NCI-H524 (cell line): ENCODE measurements at places on chromosomes 2 and 18.
A peak's percentile ranks its signal among the peaks of the same experiment; 100 is the strongest.

DNA sequence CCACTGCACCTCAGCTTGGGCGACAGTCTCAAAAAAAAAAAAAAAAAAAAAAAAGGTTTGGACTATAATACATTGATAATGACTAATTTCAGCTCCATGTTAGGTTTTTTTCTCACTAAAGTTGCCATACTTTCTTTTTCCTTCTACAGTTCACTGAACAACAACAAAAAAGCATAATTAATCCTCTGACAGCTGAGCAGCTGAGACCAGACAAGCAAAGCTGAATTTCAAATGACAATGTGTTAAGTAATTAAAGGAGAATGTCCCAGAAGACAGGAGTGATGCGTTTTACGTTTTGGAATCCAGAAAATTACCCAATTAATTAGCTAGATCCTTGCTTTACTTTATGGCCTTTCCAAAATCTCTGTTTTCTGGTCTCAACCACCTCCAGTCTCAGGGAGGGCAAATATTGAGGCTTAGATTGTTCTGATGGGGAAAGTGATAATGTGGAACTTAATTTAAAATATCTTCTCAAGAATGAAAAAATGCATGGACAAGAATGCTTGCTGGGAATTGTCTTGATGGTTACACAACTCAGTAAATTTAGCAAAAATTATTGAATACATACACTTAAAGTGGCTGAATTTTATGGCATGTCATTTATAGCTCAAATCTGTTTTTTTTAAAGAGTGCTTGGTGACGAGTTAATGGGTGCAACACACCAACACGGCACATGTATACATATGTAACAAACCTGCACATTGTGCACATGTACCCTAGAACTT lies 17.4 kb upstream of the RMDN2 start:
- DNase-seq = no peak

GRCh38 chr2:24539258-24539657 lies 48.2 kb downstream of the NCOA1 start:
- DNase-seq = no peak

DNA sequence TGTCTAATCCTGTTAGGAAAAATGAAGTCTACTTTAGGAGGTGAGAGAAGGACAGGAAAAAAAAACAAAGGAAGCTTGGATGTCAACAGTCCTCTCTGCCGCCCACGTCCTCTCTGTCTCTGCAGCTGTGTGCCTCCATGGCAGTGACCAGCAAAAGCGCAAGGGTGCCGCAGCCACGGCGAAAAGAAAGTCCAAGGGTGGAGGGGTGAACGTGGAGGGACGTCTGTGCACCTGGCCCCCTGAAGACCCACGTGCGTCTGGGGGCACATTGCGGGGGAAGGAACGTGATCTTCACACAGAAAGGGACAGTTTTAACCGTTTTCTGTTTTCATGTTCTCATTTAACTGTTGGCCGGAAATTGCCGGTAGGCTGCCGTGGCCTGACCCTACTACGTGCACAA lies 152.7 kb downstream of the MBP start:
- no peak for DNase-seq

GRCh38 chr18:48814490-48815178 lies 136.1 kb downstream of the SMAD7 start:
- no peak for DNase-seq

- DNase-seq = no peak
These were observed 150.8 kb downstream of the NCKAP5 start for GRCh38 chr2:133417415-133417814.

- DNase-seq = no peak
These were observed 163.3 kb downstream of the METTL4 start for GRCh38 chr18:2407961-2408360.

- no peak for DNase-seq
These were observed 50.9 kb upstream of the PLB1 start for GRCh38 chr2:28444956-28445355.

- peak; percentile 95 for DNase-seq
These were observed 49.5 kb upstream of the ACAA2 start for GRCh38 chr18:49862656-49863385.

DNA sequence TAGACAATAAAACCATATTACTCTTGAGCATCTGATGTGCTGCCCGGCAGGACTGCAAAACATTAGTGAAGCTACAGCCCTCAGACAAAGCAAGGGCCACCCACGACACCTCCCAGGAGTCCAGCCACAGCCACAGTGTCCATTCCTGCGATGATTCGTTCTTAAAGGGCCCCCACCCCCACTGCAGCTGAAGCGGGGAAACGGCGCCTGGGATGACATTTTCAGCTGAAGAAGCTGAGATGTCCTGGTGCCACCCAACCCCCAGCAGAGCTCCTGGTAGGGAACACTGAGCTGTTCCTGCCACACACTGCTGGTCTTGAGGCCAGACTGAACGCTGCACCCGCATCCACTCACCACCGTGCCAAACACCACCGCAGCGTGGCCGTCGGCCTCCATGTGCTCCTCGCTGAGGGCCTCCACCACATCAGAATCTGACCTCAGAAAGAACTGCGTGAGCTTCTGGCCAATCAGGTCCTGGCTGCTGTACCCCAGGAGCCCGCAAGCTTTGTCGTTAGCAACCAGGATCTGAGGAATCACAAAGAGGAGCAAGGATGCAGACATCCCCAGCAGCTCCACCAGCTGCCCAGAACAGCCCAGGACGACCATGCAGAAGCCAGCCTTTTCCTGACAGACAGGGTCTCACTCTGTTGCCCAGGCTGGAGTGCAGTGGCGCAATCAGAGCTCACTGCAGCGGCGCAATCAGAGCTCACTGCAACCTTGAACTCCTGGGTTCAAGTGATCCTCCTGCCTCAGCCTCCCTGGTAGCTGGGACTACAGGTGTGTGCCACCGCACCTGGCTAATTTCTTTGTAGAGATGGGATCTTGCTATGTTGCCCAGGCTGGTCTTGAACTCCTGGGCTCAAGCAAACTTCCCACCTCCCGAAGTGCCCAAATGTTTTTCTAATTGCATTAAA lies 9.5 kb downstream of the PASK start:
- no peak for DNase-seq

DNA sequence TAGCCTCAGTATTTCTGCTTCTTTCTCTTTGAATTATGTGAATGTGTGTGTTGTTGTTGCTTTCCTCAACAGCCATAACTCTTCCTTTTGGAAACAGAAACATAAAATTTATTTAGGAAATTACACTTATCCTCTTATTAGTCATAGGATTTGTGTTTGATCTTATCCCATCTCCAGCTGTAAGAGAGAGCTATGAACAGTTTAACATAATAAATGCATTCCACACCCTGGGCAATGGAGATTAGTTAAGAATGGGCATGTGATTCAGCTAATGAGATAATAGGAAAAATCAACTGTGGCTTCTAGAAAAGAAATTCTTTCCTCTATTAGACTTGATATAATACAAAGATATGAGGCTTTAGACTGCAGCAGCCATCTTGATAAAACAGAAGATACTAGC lies 55.0 kb downstream of the SCN7A start:
- DNase-seq = no peak

DNA sequence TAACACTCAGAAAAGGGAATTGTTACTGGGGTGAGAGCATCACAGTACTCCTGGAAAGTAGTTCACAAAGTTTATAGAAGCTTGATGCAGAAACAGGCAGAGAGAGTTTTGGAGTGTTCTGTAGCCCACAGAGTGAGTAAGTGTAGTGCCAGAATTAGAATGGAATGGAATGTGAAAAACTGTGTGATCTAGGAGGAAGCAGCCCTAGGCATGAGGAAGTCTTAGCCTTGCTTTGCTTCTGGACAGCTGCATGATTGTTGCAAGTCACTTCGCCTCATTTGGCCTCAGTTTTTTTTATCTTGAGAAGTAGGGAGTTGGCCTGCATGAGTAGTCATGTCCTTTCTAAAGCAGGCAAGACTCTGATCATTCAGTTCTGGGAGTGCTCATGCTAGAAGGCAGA lies 10.9 kb downstream of the SERPINB12 start:
- no peak for DNase-seq

- DNase-seq = no peak
These were observed 22.3 kb upstream of the ST3GAL5 start for GRCh38 chr2:85911097-85911496.

DNA sequence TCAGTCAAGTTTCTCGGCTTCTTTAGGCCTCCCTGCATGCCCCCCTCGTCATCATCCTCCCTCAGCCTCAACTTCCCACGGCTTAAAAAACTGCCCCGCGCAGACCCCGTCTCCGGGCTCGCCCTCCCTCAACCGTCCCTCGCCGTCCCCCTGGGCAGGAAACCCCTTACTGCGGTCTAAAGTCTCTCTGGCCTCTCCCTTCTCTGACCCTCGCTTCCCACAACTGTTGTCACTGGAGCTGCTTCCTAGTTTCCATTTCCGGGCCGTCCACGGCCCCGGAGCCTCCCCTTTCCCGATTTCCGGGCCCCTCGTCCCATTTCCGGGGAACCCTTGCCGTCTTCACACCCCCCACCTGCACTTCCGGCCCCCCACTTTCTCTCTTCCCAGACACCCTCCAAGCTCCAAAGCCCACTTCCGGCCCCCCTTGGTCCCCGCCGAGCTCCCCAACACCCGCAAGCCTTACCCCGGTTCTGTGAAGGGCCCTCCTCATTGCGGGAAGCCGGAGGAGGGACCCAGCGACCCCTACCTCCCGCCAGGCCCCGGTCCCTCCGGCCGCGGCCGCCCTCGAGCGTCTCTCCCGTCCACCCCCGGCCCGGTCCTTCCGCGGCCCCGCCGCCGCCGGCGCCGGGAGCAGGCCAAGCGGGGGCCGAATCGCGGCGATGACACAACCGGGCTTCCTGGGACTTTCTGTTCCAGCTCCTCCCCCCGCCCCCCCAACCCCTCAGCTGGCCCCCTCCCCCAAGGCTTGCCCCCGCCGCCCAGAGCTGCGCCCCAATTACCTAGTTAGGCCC lies 513 bp downstream of the TRIP12 start:
- peak; percentile 65 for DNase-seq

GRCh38 chr2:234375176-234375880 lies 121.6 kb downstream of the ARL4C start:
- no peak for DNase-seq

- no peak for DNase-seq
These were observed 253.8 kb downstream of the FBXO15 start for GRCh38 chr18:73893880-73894279.

GRCh38 chr2:393711-394696 lies 106.1 kb upstream of the ALKAL2 start:
- DNase-seq = no peak

DNA sequence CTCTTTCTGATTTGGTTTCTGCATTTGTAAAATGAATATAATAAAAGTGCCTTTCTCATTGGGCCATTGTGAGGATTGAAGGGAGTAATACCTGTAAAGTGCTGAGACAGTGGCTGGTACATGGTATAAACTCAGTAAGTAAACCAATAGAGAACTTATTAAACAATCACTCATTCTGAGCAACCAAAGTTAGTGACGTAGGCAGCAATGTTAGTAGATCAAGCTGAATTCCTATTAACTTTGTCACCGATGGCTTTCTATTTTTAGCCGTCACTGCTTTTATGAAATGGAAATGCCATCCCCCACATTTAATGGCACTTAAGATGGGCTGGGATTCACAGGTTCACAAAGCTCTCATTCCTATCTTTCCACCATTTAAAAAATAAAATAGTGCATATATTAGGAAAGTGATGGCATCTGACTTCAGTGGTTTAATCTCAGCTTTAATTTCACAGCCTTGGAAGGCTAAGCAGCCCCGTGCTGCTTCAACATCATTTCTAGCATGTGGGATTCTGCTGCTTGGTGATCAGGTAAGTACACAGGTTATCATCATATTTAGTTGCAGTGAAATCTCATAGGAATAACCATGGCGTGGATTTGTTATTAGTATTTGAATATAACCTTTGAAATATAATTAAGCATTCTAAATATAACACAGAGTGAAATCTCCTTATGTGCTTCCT lies 17.6 kb upstream of the PPP4R1 start:
- DNase-seq = no peak

DNA sequence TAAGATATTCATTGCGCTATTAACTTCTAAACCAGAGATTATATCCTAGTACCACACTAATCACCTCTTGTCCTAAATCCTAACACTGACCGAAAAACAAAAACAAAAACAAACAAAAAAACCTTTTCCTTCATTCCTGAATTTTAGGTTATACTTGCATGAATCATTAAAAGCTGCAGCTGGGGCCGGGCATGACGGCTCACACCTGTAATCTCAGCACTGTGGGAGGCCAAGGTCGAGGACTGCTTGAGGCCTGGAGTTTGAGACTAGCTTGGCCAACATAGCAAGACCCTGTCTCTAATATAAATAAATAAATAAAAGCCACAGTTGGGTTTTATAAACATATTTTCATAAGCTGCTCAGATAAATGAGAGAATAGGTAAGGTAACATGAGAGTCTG lies 60.0 kb downstream of the GDF7 start:
- DNase-seq = no peak

GRCh38 chr2:226791487-226792081 lies 8.0 kb downstream of the IRS1 start:
- peak; percentile 52 for DNase-seq

- DNase-seq = no peak
These were observed 170.1 kb downstream of the FHOD3 start for GRCh38 chr18:36467614-36468013.

DNA sequence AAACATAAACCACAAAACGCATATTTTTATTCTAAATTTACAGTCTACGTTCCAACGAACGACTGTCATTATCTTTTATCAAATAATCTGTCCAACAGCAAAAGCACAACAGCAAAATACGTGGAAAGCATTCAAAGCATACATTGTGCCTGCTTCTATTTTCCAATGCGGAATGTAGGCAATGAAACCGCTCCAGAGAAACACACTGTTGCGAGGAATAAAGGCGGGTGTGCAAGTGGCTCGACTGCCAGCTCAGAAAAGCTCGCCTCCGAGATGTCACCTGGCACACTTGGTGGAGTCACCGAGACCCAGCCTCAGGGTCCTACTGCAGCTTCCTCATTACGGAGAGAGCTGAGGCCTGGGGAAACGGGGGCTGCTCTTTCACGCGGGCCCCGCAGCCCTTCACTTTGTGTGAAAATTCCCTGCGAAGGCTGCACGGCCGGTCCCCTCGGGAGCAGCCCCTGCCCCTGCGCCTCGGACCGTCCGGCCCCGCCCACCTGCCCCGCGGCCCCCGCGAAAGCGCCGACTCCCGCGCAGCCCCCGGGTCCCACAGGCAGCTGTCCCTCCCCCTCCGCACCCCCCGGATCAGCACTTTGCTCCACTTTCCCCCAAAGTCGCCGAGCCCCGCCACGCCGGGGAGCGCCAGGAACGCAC lies 752 bp downstream of the MGAT4A start:
- DNase-seq = peak; percentile 66

- DNase-seq = no peak
These were observed 38.4 kb downstream of the HS6ST1 start for GRCh38 chr2:128280158-128280871.

DNA sequence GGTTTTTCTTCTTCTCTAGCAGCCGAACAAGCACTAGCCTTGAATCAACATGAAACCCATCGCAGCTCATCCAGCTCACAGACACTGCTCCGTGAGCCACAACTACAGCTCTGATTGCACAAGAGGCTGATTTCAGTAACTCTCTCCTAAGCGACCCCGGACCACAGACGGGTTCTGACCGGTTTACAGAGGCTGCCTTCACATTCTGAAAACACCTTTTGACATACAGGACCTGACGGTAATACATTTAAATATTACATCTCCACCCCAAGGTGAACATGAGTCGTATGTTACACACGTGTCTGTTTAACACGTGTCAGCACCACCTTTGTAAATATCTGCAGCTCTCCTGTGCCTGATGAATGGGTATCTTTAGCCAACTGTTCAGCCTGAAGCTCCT lies 120.7 kb downstream of the TMEM18 start:
- DNase-seq = no peak

- no peak for DNase-seq
These were observed 55.0 kb downstream of the MAPK4 start for GRCh38 chr18:50614838-50615237.
